Anterior cingulate cortex (tissue), 58 donors: ENCODE measurements at places on chromosomes 5 and 9.

DNA sequence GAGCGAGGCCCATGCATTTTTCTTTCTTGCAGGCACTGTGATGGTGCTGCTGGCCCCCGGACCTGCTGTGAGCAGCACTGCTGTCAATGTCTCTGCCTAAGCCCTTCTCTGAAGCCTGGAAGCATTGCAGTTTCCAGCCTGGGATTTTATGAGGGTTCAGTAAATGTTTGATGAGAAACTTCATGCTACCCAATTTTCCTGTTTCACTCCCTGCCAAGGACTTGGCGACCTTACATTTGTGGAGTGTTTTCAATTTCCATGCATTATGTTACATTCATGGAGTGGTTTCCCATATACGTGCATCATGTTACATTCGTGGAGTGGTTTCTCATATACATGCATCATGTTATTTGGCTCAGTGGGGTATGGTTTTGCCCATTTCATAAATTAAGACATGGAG lies 90.7 kb upstream of the PTCH1 start:
- DNase-seq: no peak

GRCh38 chr5:14131855-14132503 lies 11.2 kb upstream of the TRIO start:
- DNase-seq: no peak

DNA sequence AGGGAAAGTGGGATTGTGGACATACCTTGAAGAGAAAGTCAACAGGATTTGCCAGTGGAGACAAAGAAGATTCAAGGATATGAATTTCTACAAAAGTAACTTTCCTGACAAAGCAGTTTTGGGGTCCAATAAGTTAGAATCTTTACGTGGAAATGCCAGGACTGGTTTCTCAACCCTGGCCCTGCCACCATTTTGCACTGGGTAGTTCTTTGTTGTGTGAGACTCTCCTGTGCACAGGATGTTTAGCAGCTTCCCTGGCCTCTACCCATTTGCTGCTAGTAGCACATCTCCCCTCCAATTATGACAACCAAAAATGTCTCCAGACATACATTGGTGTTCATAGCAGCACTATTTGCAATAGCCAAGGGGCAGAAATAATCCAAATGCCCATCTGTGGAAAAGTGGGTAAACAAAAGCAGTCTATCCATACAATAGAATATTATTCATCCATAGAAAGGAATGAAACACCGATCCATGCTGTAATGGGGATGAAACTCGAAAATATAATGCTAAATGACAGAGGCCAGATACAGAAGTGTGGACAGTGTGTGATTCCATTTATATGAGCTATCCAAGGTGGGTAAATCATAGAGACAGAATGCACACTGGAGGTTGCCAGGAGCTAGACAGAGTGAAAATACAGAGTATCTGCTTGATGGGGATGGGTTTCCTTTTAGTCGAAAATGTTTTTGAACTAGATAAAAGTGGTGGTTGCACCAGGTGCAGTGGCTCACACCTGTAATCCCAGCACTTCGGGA lies 91.4 kb downstream of the NSUN2 start:
- no peak for DNase-seq

GRCh38 chr5:94422812-94423211 lies 195.6 kb downstream of the KIAA0825 start:
- DNase-seq: no peak

DNA sequence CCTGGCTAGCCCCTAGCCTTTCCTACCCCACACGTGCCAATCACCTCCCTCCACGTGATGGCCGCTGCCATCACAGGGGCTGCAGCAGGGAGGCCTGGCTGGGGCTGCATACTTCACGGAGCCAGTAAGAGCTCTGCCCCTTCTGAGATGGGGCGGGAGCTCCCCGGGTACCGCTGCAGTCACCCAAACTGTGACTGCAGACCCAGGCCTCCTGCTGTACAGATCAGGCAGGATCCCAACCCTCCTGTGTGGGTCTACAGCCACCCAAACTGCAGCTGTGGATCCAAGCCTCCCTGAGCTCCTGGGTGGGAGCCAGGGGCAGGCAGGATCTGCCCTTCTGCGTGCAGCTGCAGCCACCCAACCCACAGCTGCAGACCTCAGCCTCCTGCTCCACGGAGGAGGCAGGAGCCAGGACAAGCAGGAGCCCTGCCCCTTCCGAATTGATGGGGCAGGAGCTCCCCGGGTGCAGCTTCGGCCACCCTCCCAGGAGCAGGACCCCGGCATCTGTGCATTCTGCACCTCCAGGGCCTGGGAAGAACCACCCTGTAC lies 3.2 kb upstream of the BTNL9 start:
- no peak for DNase-seq

DNA sequence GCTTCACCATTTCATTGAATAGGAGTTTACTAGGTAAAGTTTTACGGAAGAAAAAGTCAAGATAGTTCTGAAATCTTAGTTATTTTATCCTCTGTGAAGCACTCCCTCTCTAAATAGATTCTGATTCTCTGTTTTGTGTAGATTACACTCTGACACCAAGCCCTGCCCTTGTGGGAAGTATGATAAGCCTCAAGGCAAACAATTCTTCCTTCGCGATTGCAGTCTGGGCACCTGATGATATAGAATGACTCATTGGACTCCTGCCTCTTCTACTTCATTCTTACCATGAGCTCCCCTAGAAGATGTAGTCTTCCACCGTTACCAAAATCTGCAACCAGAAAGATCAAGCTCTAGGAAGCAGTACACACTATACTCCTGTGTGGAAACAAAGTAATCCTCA lies 626.9 kb upstream of the PTGER4 start:
- no peak for DNase-seq

DNA sequence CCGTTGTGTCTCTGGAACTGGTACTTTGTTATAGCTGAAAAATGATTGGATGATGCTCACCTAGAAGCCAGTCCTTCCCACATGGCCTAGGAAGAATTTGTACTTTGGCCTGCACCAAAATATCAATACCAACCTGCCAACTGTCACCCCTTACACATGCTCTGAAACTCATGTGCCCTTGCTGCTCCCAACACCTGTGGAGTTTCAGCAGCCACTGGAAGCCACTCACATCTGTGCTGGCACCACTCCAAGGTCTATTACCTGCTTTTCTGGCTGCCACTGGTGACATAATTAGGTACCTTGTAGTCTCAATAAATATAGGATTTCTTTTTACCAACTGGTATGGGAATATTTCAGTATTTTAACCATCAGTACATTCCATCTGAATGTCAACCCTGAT lies 363.6 kb downstream of the SH3GL2 start:
- no peak for DNase-seq

DNA sequence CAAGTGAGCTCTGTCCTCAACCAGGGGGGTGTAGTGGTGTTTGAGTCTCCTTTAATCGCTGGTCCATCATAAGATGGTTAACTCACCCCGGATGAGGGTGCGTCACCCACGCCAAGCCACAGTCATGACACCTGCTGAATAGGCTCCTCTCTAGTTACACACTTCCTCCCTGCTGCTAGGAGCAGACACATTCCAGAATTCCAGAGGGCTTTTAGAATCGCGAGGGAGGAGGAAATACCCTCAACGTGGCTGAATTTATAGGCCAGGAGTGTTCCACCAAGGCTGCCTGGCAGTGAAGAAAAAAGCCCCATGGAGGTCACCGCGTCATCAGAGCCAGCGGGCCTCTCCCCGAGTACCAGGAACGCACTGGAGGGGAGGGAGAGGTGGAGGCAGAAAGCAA lies 5.1 kb downstream of the GLRX start:
- no peak for DNase-seq

GRCh38 chr9:75105841-75106240 lies 17.5 kb downstream of the OSTF1 start:
- DNase-seq: no peak

GRCh38 chr5:15008476-15008875 lies 136.9 kb upstream of the ANKH start:
- no peak for DNase-seq

- no peak for DNase-seq
Measured at GRCh38 chr9:15576350-15577050, 23.7 kb downstream of the CCDC171 start.

DNA sequence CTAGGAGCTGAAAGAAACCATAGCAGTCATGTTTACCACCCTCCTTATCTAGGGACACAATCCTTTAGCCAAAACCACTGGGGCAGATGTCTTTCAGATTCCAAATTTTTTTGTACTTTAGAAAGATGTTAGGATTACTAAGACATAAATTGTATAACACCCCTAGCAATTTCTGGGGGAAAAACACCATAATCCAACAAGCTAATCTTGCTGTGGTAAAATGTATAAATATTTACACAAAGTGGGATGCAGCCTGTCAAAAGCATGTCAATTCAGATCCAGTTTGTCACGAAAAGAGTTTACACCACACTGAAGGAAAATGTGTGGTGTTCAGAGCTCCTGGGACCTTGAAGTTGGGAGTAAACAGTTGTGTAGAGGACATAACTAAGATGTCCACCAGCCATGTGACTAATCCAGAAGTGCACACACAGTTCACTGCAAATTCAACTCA lies 274.3 kb downstream of the ADAMTSL1 start:
- DNase-seq: no peak

DNA sequence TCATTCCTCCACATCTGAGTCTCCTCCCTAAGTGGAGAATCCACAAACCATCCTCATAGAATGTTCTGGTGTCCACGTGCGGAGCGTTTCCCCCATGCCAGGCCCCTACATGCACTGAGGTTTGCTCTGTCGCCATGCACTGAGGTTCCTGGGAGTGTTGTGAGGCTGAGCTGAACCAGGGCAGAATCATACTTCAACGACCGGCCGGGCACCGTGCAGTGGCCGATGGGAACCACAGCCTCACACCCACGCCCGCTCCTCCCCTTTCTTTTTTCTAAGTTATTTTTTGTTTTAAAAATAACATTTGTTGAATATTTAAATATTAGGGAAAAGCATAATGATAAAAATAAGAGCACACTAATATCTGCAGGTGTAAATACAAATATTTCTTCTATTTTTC lies 260.4 kb upstream of the IRX4 start:
- no peak for DNase-seq

- no peak for DNase-seq
Measured at GRCh38 chr9:92324889-92325268, 271 bp downstream of the NOL8 start.

DNA sequence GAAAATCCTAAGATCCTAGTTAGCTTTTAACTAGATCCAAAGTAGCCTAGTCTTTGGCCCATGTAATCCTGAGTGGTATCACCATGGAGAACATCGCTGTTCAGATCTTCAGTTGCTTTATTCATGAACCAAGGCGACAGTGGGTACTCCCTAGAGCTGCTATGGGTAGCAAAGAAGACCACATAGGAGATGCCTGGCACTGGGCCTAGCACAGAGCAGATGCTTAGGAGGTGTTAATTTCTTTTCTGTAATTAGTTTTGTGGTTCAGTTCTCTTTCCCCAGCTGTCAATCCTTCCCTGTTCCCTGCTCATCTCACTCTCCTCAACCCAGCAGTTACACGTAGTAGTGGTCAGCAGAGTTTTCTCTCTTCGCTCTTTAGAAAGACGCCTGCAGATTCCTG lies 9.3 kb downstream of the CAST start:
- no peak for DNase-seq

GRCh38 chr9:107577140-107577776 lies 87.7 kb upstream of the KLF4 start:
- no peak for DNase-seq

DNA sequence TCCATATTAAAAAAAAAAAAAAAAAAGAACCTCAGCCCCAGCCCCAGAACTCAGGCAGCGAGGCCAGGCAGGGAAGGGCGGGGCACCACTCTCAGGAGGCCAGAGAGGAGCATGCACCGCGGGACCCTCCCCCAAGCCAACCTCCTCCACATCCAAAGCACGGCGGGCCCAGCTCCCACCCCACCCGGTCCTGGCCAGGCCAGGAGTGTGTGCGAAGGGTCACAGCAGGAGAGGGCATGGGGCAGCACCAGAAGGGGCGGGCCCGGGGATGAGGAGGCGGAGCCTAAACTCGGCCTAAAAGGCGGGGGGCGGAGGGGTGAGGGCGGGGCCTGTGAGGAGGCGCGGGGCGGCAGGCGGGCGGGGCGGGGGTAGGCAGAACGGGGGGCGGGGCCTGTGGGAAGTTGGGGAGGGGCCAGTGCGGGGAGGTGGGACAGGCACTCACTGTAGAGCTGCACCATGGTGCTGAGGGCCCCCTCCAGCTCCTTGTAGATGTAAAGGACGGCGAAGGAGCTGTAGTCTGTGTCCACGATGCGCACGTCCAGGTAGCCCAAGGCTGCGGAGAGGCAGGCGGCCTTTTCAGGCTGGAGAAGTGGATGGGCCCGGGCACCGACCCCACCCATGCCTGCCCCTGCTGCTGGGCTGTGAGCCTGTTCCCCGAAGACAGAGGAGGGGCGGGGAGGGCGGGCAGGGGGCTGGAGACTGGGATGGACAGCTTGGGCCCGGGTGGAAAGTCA lies 1.2 kb downstream of the LCN15 start:
- DNase-seq: no peak

- DNase-seq: no peak
Measured at GRCh38 chr5:170892196-170892595, 30.4 kb downstream of the RANBP17 start.

DNA sequence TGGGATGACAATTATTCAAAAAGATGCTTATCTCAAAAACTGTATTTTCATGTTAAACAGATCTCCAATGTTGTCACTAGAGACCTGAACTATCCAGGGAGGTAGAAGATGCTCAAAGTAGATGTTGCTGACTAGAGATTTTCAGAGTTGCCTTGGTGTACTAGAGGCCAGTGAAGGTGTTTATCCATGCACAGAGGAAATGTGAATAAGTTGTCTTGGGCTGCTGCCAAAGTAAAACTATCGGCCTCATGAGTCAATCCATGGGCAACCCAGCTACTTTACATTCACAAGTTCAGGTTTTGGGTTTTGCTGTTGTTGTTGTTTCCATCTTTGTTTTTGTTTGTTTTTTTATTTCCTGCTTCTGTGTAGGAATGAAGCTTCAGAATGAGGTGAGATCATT lies 141.1 kb upstream of the RANBP3L start:
- no peak for DNase-seq

GRCh38 chr5:174724484-174725260 lies at the start of gene MSX2:
Gene MSX2 (plus strand): TSS chr5:174724582. CDS start chr5:174724660, 78 bp downstream.
- peak; percentile 70 for DNase-seq

GRCh38 chr9:120934281-120934680 lies 7.7 kb upstream of the TRAF1 start:
- DNase-seq: no peak

GRCh38 chr9:7760014-7760415 lies 39.6 kb downstream of the DMAC1 start:
- no peak for DNase-seq

DNA sequence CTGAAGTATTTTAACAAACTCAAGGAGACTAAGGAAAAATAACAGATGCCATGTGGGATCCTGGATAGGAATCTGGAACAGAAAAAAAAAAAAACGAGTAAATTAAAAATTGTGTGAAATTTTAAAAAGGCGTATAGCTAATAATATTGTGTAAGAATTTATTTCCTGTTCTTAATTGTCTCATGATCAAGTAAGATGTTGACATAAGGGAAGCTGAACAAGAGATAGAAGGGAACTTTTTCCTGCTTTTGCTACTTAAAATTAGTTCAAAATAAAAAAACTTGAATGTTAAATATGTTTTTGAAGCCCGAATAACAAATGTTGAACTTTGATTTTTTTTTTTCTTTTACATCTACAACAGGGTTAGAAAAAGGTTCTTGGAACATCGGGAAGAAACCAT lies 10.5 kb downstream of the SNAPC3 start:
- no peak for DNase-seq
